ENCODE measurements at places on chromosomes 4 and X.
A peak's percentile ranks its signal among the peaks of the same experiment; 100 is the strongest.

GRCh38 chr4:38313999-38314561 lies 349.9 kb upstream of the KLF3 start:
- no peak for DNase-seq

GRCh38 chr4:139256349-139256748 lies 23.7 kb downstream of the MGARP start:
- no peak for DNase-seq

- no peak for DNase-seq
Observed at GRCh38 chr4:73992050-73992449, 4.1 kb upstream of the PPBP start.

DNA sequence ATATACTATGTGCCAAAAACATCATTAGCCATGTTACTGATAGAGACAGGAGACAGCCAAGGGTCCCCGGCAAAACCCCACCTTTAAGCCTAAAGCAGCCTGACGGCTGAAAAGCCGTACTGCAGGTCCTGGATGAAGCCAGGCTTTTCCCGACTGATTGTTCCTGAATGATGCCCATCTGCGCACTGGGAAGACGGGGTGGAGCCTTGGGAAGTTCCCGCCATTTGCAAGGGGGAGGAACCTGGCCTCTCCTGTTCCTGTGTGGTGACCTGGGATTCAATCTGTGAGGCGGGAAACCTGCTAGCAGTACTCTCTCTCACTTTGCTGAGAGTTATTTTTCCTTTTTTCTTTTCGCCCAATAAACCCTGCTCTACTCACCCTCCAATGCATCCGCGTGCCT lies 15.1 kb upstream of the CAMK2D start:
- no peak for DNase-seq

DNA sequence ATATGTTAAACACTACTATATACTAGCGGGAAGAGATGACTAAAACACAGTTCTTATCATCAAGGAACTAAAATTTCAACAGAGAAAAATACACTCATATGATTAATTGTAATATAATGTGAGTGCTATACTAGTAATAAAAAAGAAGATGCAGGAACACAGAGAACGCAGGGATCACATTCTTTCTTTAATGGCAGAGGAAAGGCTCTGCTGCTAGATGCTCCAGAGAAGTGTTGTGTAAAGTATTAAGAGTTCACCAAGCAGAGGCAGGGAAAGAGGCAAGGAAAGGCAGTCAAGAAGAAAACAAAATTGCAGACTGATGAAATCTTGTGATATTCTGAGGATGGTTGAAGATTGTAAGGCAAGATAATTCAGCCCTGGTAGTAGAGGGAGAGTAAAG lies 394.7 kb downstream of the PDGFC start:
- no peak for DNase-seq

GRCh38 chrX:20116087-20116576 lies 575 bp downstream of the MAP7D2 start:
- no peak for DNase-seq

DNA sequence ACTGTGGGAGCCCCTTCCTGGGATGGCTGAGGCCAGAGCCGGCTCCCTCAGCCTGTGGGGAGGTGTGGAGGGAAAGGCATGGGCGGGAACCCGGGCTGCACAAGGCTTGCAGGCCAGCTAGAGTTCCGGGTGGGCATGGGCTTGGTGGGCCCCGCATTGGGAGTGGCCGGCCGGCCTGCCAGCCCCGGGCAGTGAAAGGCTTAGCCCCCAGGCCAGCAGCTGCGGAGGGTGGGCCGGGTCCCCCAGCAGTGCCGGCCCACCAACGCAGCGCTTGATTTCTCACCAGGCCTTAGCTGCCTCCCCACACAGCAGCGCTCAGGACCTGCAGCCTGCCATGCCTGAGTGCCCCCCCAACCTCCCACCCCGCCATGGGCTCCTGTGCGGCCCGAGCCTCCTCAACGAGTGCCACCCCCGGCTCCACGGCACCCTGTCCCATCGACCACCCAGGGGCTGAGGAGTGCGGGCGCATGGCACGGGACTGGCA lies 78.0 kb downstream of the COX7B2 start:
- DNase-seq, result no peak

GRCh38 chrX:130028196-130028595 lies 45.8 kb downstream of the BCORL1 start:
- DNase-seq, result peak; percentile 22

GRCh38 chrX:65677954-65678469 lies 10.6 kb downstream of the MSN start:
- DNase-seq, result peak; percentile 7

GRCh38 chr4:76687746-76688448 lies 210.0 kb downstream of the SOWAHB start:
- no peak for DNase-seq

DNA sequence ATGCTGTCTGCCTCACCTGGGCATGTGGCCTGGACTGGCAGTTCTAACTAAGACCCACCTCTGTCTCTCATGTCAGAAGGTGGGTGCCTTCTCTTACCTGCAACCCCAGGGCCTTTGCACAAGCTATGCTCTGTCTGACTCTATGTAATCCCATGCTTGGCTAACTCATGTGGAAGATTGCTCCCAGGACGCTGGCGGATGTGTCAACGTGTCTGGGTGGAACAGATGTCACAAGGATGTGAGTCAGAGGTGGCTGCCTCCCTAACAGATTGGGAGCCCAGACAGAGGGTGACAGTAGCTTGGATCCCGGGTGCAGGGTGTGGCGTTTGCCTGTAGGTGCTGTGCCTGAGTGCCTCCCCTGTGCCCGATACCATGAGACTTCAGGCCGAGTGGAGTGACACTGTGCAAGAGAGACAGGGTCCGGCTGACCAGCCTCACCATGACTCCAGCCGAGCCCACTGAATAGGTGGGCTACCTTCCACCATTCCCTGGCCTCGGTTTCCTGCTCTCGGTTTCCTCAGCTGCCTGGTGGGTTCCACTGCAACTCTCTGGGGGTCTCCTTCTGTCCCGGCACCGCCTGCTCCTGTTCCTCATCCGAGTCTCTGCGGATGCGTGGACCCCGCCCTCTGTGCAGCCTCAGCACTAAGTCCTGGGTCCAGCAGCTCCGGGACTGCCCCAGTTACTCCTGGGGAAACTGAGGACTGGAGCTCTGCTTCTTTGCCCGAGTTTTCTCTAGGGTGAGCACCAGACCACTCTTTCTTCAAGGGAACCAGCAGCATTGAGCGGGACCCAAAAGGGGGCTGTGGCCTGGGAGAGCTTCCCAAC lies 11.0 kb downstream of the SH3BP2 start:
- no peak for DNase-seq

DNA sequence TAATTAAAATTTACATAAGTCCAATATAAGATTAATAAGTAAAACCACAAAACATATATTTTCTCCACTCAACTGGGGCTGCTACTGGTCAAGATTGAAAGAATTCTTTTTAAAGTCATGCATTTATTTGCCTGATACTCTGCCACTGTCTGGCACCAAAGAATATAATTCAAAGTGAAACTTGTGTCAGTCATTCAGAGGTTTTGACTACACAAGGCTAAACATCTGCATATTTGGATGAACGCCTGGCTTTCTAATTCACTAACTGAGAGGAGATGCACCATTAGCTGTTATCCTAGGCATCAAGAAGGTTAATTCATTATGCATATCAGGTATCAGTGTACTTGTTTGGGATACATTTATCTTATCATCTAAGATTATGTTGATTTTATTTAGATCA lies 598.5 kb downstream of the CENPC start:
- no peak for DNase-seq

DNA sequence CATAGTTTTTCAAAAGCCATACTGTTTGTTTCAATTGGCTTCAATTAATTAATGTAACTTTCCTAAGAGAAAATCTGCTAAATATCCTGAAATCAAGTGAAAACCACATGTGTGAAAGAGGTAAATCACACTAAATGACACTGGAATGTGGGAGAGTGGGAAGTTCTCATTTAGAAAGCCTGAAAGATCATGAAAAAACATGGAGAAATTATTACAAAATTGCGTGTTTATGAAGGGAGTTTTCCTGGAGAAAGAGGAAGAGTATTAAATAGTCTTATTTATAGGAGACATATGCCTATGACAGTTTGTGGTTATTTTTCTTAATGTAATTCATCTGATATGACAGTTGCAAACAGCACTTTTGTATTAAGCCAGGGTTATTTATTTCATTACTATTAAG lies 183.7 kb downstream of the DKK2 start:
- DNase-seq, result no peak

DNA sequence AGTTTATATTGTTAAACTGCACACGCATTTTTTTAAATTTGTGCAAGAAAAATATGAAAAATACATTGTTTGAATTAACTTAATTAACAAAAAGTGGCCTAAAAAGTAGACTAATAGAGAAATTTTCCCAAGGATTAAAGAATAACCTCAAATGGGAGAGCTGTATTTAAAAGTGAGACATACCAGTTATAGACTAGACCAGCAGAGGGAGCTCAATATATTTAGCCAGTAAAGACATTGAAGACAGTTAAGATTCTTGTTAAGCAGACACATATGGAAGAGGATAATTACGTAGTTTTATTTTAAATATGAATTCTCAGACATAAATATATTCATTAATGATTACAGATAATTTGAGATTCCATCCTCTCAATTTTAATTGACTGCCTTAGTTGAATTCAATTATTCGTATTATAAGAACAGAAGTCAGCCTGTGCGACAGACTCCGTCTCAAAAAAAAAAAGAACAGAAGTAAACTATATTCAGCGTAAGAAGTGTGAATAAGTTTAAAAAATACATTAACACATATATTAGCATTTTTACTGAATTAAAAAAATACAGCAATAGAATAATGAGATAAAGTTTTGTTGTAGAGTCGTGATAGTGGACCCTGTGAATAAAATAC lies 64.8 kb downstream of the GLRA3 start:
- DNase-seq, result peak; percentile 43

DNA sequence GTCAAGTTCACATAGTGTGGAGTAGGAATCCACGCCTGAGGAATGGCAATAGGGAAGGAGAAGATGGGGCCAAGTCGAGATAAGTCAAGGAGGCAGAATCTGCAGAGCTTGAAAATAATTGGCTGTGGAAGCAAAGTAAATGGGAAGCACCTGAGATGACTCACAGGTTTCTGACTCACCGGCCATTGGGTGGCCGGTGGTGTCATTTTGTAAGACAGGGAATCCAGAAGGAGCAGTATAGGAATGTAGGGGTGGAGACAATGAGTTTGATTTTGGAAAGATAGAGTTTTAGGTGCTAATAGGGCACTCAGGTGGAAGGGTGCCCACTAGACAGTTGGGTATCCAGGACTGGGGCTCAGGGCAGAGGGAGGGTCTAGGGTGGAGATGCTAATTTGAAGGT lies 201.0 kb upstream of the MAMLD1 start:
- DNase-seq, result no peak

- no peak for DNase-seq
Observed at GRCh38 chr4:8336412-8337075, 67.0 kb downstream of the HTRA3 start.

DNA sequence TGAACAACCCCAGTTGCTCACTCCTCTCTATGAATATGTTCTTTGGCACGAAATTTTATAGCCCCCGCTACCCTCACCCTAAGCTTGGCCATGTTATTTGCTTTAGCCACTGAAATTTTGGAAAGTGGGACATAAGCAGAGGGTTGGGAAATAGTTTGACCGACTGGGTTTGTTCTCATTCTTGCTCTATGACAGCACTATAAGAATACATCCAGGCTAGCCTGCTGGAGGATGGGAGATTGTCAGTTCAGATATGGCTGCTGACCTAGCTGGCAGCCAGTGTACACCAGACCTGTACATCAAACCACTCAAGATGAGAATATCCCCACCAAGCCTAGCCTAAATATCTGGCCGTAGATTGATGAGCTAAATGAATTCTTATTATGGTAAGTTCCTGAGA lies 298.1 kb downstream of the PDGFC start:
- no peak for DNase-seq

- no peak for DNase-seq
Observed at GRCh38 chr4:183492791-183493222, 12.1 kb upstream of the ING2 start.

DNA sequence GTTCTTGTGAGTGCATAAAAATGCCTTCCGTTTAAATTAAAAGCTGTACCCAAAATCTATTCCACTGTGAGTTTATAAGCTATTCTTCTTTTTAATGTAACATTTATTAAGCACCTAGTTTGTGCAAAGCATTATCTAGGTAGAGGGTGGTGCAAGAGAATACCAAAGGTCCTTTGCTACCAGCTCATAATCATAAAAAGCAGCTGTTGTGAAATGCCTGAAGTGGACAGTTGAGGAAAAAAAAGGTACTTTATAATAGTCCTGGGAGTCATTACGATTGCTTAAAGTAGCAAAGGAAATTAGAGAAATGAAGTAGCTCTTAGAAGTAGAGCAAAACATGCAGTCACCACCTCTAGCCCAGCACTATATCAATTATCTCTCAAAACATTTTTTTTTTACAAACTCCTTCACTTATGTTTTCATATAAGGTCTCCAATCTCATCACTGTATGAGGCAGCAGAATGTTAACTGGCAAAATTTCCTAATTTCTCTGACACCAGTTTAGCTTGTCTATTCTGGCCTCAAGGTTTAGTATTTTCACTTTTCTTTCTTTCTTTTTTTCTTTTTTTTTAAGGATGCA lies 2.1 kb downstream of the MBNL3 start:
- no peak for DNase-seq

GRCh38 chr4:130336585-130337217 lies 1240.7 kb downstream of the C4orf33 start:
- peak; percentile 13 for DNase-seq

DNA sequence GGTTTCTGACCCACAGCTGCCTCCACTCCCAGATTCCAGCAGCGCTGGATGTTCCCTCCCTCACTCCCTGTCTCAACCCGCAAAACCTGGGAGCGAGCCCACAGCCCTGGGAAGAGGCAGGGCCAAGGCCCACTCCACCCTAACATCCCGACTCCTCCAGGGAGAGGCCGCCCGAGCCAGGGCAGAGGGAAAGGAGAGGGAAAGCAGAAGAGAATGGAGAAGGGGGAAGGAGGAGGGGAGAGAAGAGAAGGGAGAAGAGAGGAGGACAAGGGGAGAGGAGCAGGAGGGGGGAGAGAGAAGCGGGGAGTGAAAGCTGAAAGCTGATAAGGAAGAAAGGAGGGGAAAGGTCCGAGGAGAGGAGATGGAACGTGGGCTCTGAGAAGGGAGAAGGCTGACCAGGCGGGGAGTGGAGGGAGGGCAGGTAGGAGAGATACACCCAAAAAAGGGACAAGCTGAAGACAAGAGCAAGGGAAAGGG lies 120.2 kb upstream of the PJA1 start:
- DNase-seq, result no peak

GRCh38 chr4:113921089-113921794 lies 58.2 kb downstream of the ARSJ start:
- DNase-seq, result no peak

DNA sequence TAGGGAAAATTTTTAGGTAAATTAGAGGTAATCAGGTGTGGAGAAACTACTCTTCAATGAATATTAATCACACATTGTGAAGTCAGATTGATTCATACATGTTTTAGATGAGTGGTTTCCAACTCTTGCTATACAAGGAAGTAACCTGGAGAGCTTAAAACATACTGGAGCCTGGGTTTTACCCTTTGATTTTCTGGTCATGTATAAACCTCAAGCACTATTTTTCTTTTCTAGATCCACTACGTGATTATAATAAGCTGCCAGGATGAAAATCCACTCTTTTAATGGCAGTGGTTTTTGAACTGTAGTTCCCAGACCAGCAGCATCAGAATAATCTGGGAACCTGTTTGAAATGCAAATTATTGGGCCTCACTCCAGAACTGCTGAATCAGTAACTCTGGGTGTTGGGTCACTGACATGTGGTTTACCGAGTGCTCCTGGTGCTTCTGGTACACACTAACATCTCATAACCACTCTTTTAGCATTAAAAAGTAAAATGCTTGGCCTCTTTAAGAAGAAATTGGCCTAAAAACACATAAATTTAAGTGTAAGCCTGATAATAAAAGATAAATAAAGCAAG lies 63.4 kb downstream of the DCAF12L1 start:
- no peak for DNase-seq

GRCh38 chr4:76278583-76278982 lies 27.1 kb downstream of the FAM47E start:
- no peak for DNase-seq

Data from NCI-H460 (cell line).